ENCODE measurements at places on chromosomes 5 and 9. TPM values are rescaled to one million over a fixed set of nuclear protein-coding genes. Genes with fewer than 3 reads are reported as not detected.

MUSK gene
- total RNA-seq, result not detected

HABP4 gene
- 14.1 TPM for total RNA-seq

SLC27A6 gene
- total RNA-seq, result not detected

NTNG2 gene
- total RNA-seq, result 7.3 TPM

RELL2 gene
- total RNA-seq, result 18.8 TPM

GRM6 gene
- not detected for total RNA-seq

ADAMTS16 gene
- total RNA-seq, result not detected

AFAP1L1 gene
- total RNA-seq, result not detected

TLX3 gene
- not detected for total RNA-seq

RIGI gene
- 32.4 TPM for total RNA-seq

REEP2 gene
- 1.1 TPM for total RNA-seq

DNAH5 gene
- total RNA-seq, result not detected

SPATA9 gene
- not detected for total RNA-seq

PTGES gene
- not detected for total RNA-seq

TMEM8B gene
- 3.1 TPM for total RNA-seq

RRAGA gene
- 50.2 TPM for total RNA-seq

INSL6 gene
- not detected for total RNA-seq

TMEM171 gene
- total RNA-seq, result not detected

F12 gene
- 1.6 TPM for total RNA-seq

TRPM6 gene
- total RNA-seq, result not detected

HTR4 gene
- not detected for total RNA-seq

MYMK gene
- total RNA-seq, result not detected

ANKRD34B gene
- total RNA-seq, result not detected

SV2C gene
- 0.33 TPM for total RNA-seq

SOHLH1 gene
- not detected for total RNA-seq

UCK1 gene
- total RNA-seq, result 23.8 TPM

TRIP13 gene
- total RNA-seq, result 28.8 TPM

WDR70 gene
- 26.9 TPM for total RNA-seq

C5orf58 gene
- not detected for total RNA-seq

CD274 gene
- total RNA-seq, result 12.6 TPM

KIF12 gene
- total RNA-seq, result not detected

EIF4E1B gene
- not detected for total RNA-seq

RNF183 gene
- total RNA-seq, result 0.40 TPM

NR5A1 gene
- total RNA-seq, result not detected

LHFPL2 gene
- total RNA-seq, result 0.18 TPM

All from activated CD4-positive, alpha-beta memory T cell treated with anti-CD3 and anti-CD28 coated beads, Interleukin-2, amount 10 ng/mL, durations not matched to agents 7 days and 5 days (primary cell).